ENCODE measurements at places on chromosomes 2 and 18. TPM values are rescaled to one million over a fixed set of nuclear protein-coding genes. Genes with fewer than 3 reads are reported as not detected.

SERPINB4 gene
- polyA plus RNA-seq = not detected

ERICH2 gene
- polyA plus RNA-seq = 14.2 TPM

PROC gene
- polyA plus RNA-seq = 6.0 TPM

DNA sequence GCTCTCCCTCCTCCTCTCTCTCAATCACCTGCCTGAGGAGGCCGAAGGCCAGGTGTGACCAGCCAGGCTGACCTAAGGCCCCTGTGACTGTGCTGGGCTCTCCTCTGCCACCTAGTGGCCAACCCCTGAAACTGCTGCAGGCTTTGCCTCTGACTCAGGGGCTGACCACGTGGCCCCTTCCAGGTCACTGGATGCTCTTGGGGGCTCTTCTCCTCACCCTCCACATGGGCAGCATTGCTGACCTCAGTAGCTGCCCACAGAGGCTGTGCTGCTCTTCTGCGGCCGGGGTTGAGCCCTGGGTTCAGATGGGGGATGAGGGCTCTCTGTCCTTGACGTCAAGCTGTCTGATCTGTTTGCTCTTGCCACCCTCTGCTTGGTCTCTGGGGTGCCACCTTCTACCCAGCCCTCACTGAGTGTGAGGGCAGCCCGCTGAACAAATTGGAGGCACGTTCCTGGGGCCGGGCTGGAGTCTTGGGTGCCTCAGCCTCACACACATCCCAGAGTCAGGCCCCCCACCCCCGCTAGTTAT, 122.7 kb downstream of the TWIST2 start:
- DNase-seq = peak; percentile 27

- no peak for DNase-seq
These were observed 18.7 kb downstream of the ELAC1 start for GRCh38 chr18:50986360-50987087.

DNA sequence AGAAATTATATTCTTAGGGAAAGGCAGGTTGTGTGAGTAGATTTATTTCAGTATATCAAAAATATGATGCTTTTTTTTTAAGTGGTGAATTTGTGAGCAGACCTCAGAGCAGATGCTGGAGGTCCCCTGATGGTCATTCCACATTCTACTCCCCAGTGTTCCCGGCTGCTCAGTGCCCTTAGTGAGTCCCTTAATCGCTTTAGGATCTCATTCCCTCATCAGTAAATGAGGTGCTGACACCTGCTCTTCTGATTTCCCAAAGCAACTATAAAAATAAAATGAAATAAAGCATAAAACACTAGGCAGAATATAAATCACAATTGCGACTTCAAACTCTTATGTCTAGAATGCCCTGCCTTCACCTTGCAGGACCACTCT, 216.2 kb upstream of the TNP1 start:
- DNase-seq = no peak

GRCh38 chr2:29601321-29601720, 320.1 kb downstream of the ALK start:
- no peak for DNase-seq

GRCh38 chr18:79495591-79496071, 99.9 kb downstream of the NFATC1 start:
- DNase-seq = no peak

GRCh38 chr18:74638210-74638609, 40.5 kb downstream of the ZNF407 start:
- no peak for DNase-seq

IL36G gene
- polyA plus RNA-seq = 0.21 TPM

GRCh38 chr2:235497096-235497495, 3.3 kb downstream of the AGAP1 start:
- DNase-seq = no peak
